ENCODE measurements at places on chromosomes 3 and 15.

- DNase-seq: no peak
These were observed 41.0 kb upstream of the COPB2 start for GRCh38 chr3:139430493-139430892.

GRCh38 chr3:29683018-29683993 is 402.4 kb downstream of the RBMS3 start:
- DNase-seq: no peak

DNA sequence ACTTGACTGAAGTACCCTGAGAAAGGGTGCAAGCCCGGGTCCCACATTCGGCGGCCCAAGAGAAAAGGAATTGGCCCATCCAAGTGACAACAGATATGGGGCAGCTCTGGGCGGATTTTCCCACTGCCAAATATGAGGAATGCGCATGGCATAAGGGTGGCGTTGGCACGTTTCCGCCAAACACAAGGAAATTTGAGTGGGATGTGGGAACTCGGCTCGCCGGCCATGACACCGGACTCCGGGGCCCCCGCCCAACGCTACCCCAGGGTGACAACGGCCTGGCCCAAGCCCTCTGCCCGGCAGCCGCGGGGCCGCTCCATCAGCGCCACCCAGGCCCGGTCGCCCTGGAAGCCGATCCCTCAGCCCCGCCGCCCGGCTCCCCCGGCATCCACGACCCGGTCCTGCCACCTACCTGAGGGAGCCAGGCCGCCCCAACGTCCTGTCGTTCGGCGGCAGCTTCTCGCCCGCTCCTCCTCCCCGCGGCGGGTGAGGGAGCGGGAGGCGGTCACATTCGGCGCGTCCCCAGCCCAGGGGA is 449 bp downstream of the RAF1 start:
- peak; percentile 84 for DNase-seq

DNA sequence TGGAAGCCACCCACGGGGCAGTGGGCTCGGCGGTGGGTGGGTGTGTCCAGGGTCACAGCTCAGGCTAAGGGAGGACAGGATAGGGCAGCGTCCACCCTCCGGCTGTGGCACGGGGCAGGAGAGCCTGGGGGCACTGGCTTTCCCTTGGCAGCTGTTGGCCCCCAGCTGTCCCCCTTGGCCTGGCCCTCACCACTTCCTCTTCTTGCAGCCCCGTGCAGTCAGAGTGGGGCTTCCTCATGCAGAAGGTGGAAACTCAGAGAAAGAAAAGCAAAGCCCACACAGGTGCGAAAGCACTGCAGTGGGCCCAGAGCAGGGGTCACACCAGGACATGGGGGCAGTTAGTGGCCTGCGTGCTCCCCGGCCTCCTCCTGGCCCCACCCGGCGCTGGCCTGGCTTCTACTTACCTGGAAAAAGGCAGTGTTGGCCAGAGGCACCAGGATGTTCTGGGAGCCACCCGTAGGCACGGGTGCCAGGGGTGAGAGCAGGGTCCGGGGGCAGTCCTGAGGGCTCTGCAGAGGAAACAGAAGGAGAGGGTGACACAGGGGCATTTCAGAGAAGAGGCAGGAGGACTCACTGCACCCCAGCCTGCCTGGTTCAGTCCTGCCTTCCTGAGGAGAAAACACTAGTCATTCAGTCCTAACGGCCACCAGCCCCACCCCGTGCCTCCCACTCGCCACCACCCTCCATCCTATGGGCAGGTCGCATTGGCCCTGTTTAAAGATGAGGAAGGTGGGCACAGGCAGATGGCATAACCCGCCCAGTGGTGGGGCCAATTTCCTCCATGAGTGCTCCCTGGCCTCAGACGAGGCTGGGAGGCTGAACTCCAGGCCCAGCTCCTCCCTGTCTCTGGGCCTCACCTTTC is 28.3 kb downstream of the PLXND1 start:
- no peak for DNase-seq

GRCh38 chr3:131549340-131549739 is 46.6 kb upstream of the MRPL3 start:
- no peak for DNase-seq

DNA sequence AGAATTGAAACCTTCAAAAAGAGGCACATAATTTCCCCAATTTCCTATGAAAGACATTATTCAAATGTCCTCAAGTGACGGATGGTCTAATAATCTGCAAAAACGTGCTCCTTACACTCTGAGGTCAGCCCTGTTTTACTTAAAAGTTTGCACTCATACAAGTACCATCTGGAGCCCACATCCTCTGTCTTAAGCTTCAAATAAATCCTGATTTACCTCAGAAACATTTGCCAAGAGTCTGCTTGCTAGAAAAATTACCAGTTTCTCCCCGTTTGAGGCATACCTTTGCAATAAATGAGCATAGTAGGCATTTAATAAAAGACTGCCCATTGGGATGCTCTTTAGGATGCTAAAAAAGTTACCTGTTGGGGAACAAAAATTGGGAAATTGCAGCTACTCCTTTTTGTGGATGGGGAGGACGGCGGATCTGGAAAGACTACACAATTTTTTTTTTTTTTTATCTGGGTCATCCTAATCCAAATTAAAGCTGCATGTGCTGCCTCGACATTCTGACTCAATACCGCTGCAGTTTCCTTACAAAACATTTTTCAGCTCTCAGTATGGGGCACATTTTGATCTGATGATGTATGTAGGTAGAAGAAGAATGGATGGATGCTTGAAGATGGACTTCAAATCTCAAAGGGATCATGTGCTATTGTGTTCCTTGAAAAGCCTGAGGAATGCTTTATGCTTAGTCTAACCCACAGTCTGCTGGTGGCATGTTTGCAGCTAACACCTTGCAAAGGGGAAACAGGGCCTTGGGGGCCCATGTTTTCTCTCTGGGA is 233.7 kb upstream of the ADAMTS9 start:
- DNase-seq: no peak

Measured in C1 segment of cervical spinal cord (tissue), 14 donors.